Fibroblast of skin of abdomen (primary cell): ENCODE measurements at places on chromosomes 11 and 22.

DNA sequence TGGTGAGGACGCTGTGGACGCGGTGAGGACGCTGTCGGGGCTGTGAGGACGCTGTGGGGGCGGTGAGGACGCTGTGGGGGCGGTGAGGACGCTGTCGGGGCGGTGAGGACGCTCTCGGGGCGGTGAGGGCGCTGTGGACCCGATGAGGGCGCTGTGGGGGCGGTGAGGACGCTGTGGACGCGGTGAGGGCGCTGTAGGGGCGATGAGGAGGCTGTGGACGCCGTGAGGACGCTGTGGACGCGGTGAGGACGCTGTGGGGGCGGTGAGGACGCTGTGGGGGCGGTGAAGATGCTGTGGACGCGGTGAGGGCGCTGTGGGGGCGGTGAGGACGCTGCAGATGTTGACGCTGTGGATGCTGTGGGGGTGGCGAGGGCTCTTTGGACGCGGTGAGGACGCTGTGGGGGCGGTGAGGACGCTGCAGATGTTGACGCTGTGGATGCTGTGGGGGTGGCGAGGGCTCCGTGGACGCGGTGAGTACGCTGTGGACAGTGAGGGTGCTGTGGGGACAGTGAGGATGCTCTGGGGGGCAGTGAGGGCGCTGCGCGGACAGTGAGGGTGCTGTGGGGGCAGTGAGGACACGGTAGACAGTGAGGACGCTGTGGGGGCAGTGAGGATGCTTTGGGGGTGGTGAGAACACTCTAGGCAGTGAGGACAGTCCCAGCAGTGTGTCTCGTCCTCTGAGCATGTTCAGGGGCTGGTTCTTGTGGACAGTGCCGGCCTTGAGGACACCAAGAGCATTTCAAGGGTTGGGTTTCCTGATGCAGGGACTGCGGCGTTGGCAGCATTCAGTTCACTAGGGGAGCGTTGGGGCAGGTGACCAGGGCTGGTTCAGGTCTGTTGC lies 4.2 kb downstream of the GP1BB start:
- DNase-seq = no peak

DNA sequence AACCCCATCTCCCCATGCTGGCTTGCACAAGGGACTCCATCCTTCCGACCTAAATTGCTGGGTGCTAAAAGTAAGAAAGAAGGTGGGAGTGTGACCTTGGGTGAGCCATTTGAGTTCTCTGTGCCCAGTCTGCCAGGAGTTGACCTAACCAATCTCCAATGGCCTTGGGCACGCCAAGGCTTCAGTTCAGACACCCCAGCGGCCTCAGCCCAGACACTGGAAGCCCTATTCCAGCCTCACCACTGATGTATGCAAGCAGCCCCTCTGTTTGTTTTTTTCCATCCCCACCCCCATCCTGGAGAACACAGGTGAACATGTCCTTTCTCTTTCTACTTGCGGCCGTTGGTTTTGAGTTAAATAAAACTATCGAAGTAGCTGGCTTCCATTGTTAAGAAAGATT lies 31.9 kb downstream of the MYH9 start:
- DNase-seq = no peak

- DNase-seq = no peak
Measured at GRCh38 chr22:34804091-34804490, 261.9 kb upstream of the ISX start.

DNA sequence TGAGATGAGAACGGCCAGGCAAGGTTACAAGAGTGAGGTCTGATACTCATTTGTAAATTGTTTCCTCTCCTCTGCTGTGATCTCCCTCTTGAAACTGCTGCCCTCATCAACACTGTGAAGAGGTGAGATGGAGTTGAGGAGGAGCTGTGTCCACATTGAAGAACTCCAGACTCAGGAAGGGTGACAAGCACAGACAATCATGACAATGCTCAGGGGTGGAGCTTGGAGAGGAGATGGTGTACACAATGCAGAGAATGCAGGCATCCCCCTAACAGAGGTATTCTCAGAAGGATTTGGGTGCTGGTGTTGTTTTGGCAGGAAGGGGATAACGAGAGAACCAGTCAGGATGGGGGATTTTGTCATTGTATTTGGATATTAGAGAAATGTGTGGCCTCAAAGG lies 21.5 kb upstream of the MMP7 start:
- no peak for DNase-seq

DNA sequence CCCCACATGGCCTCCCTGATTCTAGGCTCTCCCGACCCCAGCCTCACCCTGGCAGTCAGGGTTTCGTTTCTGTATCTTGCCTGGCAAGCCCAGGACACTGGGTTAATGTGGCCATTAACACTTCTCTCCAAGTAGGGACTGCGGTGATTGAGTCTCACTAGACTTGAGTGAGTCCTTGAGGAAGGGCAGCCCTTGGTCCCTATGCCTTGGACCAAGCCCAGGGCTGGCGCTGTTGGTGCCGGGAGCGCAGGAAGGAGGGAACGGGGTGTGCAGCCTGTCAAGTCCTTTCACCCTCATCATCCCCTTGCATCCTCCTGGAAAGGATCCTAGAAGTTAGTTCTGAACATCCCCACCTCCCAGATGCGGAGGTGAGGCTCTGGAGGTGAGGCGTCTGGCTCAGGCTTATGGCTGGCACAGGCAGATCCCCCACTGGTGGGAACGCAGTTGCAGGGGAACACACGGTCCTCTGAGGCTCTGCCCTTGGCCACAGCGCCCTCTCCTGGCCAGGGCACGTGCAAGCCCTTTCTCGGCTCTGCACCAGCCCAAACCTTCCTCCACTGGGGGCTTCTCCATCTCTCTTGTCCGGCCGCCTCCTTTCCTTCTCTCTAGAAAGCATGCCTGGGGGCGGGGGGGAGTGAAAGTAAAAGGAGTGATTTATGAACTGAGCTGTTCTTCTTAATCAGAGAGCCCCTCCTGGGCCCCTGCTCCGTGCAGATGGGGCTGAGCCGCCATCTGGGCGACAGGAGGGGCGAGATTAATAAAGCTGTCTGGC lies 56.7 kb downstream of the TP53I11 start:
- peak; percentile 72 for DNase-seq

- no peak for DNase-seq
Measured at GRCh38 chr11:111409915-111410314, 30.8 kb upstream of the POU2AF1 start.

GRCh38 chr11:93340223-93340622 lies 9.7 kb downstream of the DEUP1 start:
- no peak for DNase-seq

DNA sequence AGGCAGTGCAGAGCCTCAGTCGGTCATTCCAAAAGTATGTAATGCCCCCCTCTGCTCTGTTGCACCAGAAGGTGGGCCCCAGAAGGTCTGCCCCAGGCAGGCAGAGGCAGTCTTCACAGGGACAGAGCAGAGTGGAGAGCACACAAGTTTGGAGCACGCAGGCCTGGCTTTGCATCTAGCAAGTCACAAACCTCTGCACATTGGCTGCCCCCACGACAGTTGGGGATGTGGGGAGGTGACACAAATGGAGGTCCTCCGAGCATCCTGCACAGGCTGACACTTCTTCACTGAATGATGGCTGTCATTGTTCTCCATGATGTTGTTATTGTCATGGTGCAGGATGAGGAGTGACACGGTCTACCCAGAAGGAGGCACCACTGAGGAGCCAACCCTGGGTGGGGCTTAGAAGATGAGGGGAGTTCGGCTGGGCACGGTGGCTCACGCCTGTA lies 11.9 kb downstream of the TOM1 start:
- DNase-seq = no peak

GRCh38 chr11:11884774-11885481 lies 43.2 kb downstream of the USP47 start:
- DNase-seq = no peak
